ENCODE measurements at places on chromosomes 6 and 20.

- no peak for DNase-seq
Measured at GRCh38 chr20:61230-61629, 26.2 kb upstream of the DEFB125 start.

- DNase-seq, result no peak
Measured at GRCh38 chr6:26183581-26184366, 96.5 kb downstream of the HFE start.

GRCh38 chr20:9912858-9913434, 74.1 kb upstream of the PAK5 start:
- DNase-seq, result no peak

- DNase-seq, result no peak
Measured at GRCh38 chr20:58297394-58297793, 12.1 kb upstream of the RAB22A start.

- no peak for DNase-seq
Measured at GRCh38 chr20:36847009-36847709, 28.8 kb upstream of the TLDC2 start.

GRCh38 chr6:27894839-27895762, 17.1 kb downstream of the OR2B2 start:
- DNase-seq, result peak; percentile 39

DNA sequence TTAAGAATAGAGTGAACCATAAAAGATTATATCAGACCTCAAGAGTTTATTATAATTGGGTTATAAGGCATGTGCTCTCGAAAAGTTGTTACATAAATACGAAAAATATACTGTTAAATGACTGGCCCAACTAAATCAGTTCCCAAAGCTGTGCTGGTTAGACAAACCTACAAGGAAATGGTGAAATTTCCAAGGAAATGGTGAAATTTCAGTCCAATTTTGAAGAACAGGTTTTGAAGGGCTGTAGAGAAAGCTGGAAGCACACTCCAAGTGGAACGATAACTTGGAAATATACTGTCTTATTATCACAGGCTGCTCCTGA, 400 bp upstream of the TRMT11 start:
- DNase-seq, result no peak

DNA sequence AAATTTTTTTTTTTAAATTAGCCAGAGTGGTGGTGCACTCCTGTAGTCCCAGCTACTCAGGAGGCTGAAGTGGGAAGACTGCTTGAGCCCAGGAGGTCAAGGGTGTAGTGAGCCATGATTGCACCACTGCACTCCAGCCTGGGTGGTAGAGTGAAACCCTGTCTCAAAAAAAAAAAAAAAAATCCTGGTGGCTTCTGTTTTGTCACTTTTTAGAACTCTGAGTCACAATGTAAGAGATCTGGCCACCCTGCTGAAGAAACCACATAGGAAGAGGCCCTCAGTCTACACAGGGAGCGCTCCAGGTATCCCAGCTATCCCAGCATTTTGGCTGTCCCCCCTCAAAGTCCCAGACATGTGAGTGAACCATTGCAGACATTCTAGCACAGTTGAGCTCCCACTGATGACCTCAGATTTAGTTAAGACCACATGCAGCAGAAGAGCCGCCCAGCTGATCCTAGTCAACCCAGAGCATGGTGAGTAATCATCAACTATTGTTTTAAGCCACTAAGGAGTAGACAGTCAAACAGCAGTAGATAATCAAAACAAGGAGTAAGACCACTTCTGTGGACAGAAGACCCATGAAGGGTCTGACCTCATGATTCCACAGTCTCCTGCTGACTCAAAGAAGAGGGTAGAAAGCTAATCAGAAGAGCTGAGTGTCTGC, 12.7 kb upstream of the ARFGEF2 start:
- DNase-seq, result no peak

DNA sequence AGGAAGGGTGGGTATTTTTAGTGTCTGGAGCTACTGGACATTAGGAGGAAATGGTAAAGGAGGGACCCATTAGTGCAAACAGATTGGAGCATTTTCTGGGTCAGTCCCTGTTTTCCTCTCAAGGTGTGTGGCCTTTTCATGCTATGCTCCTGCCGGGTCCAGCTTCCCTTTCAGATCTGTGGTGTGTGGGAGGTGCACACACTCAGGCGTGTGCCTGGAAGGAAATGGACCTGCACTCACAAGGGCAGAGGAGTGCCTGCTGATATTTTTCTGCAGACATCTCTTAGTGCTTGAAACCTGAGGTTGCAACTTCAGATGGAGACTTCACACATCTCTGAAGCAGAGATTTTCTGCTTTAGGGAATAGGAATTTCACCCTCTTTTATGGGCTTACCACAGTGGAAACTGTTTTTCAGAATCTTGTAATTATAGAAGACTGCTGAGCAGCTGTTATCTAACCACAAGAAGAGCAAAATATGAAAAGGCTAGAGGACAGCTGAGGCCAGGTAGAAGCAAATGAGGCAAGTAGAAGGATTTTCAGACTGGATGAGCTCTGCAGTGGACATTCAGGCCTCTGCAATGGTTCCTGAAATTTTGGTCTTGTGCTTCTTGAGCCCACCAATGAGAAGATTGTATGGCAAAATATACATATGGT, 764.3 kb downstream of the QKI start:
- no peak for DNase-seq

DNA sequence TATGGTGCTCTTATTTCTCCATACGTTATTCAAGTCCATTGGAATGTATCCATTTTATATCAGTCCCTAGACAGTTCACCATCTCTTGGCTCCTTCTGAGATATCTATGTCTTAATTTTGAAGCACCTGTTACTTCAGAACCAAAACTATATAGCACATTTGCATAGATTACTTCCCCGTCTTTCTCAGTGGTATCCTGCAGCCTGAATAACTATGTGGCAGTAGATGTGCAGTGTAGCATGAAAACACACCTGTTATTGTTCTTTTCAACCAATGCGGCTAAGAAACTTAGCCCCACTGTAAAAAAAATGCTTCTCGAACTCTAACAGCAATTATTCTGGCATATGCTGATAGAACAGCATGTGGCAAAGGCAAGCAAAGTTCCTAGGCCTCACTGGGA, 1184.4 kb upstream of the ADGRB3 start:
- DNase-seq, result no peak
